ENCODE measurements at places on chromosomes 13 and 19.

DNA sequence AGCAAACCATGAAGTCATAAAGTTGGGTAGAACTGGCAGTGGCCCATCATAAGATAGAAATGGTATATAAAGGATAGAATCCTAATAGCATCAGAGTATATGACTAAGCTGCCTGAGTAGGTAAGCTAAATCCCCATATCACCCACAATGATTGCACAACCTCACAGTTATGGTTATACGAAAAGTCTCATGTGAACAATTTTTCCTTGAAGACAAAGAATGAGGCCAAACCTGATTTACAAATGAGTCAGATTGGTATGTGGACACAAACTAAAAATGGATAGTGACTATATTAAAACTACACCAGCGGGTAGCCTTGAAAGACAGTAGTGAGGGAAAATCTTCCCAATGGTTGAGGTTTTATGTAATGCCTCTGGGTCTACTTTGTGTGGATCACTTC lies 40.9 kb upstream of the UFM1 start:
- DNase-seq: no peak

DNA sequence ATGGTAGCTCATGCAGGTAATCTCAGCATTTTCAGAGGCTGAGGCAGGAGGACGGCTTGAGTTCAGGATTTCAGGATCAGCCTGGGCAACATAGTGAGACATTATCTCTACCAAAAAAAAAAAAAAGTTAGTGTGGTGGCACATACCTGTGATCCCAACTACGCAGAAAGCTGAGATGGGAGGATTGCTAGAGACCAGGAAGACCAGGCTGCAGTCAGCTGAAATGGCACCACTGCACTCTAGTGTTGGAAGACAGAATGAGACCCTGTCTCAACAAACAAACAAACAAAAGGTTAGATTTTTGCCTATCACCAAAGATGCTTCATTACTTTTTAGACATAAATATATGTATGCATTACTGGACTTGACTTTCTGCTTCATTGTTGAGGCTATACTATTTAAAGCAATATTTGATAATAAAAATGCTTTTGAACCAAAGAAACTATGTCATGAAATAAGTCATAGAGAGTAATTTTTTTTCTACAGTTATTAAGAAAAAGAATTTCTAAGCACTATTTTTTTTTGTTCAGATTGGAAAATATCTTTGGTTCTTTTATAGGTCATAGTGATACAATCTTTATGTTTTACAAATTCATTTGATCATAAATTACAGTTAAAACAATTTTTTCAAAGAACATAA lies 1180.1 kb upstream of the ATXN8OS start:
- no peak for DNase-seq

DNA sequence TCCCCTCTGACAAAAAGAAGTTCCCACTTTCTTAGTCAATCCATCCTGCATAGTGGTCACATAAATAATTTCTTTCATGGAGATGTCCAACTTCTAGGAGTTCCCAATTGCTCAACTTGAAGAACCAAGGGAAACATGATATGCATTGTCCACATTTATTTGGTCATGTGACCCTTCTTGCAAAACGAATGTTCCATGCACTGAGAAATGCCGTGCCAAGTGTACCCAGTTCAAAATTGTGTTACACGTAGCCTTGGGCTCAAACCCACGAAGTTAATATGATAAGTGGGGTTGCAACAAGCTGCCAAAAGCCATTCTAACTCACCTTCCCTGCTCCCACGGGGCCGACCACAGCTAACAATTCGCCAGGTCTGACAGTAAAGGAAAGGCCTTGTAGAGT lies 113.1 kb downstream of the ABCC4 start:
- DNase-seq: no peak

GRCh38 chr19:53871454-53871853 lies 3.8 kb downstream of the MYADM start:
- DNase-seq: no peak

DNA sequence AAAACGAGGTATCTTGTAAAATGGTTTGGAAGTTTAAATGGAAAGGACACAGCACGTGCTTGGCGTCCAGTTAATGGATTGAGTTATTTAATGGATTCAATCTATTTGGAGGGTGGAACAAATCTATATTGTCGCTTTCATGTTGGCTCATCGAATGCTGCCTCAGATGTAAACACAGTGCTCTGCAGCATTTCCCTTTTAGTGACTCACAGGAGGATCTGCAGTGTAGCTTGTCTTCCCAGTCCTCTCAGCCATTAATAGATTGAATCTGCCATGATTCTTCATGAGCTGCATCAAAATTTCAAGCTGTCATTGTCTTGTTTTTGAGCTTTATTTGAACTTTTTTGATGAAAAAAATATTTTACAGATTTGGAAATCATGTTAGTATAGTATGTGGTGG lies 44.7 kb downstream of the DHRS12 start:
- no peak for DNase-seq

DNA sequence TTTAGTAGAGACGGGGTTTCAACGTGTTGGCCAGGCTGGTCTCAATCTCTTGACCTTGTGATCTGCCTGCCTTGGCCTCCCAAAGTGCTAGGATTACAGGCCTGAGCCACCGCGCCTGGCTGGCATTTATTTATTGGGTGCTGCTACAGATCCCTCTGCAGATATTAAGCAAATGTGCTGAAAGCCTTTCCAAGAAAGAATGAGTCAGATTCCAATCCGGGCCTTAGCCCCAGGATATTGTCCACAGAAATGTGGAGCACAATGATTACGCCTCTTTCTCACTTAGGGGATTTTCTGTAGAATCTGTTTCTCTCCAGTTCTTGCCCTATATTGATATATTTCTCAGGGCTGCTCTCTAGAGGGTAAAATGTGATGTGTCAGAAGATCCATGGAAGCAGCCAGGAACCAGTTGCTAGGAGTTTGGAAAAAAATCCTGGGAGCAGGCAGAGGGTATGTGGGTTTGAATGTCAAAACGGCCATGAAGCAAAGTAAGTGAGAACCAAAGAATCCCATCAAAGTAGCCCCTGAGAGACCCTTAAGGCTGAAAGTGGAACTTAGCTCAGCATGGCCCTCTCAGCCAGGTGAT lies 24.8 kb upstream of the IGFL4 start:
- DNase-seq: no peak

GRCh38 chr19:18610245-18610555 lies 2.5 kb upstream of the TMEM59L start:
- no peak for DNase-seq

DNA sequence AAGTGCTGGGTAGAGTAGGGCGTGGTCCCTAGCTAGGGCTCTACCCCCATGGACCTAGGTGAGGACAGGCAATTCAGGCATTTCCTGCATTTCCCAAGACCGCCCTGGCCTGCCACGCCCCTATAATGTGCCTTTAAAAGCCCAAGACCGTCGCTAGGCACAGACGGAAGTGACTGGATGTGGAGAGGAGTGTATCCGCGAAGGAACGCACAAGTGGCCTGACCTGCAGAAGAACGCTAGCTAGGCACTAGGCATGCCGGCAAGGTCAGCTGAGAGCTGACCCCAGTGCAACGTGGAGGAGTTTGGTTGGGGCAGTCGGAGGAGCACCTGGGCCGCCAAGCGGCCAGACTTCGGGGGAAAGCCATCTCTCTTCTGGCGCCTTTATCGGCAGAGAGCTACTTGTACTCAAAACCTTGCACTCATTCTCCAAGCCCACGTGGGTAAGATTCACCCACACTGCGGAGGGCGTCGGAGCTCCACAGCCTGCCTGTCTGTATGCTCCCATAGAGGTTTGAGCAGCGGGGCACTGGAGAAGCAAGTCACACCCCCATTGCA lies 370.0 kb downstream of the FGF9 start:
- no peak for DNase-seq

DNA sequence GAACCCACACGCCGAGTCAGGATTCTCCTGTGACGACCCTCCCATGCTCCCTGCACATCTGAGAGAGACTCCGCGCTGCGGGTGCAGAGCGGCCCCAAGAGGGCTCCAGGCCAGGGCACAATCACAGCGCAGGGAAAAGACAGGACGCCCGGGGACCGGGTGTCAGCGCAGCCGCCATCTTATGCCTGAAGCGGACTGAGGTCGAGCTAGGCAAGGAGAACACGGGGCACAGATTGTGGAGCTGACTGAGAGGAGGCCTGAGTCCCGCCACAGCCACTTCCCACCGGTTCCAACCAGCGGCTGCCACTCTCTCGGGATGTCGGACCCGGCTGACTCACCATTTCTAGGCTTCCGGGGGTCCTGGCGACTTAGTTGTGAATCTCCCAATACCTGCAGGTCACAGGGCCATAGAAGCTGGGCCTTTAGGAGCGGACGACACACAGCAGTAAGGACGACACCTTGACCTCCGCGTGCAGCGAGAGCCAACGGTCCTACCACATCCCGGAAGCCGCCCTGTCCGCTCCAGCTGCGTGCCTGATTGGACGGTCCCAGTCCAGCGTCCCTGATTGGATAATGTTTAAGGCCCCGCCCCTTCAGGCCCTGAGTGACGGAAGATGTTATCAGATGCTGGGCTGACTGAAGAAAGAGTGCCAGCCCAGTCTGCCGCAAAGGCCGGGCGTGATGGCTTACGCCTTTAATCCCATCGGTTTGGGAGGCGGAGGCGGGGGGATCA lies at the start of gene ZNF728:
ZNF728 (minus strand) TSS at position 487 of the 733 bp plus-strand sequence; CDS start at position 341, 146 bp downstream.
- no peak for DNase-seq

- no peak for DNase-seq
Observed at GRCh38 chr13:34164582-34164981, 346.6 kb downstream of the RFC3 start.

GRCh38 chr13:40275636-40276035 lies 390.8 kb downstream of the FOXO1 start:
- no peak for DNase-seq
